ENCODE measurements at places on chromosomes 12 and 14. TPM values are rescaled to one million over a fixed set of nuclear protein-coding genes. Genes with fewer than 3 reads are reported as not detected.
A peak's percentile ranks its signal among the peaks of the same experiment; 100 is the strongest.

LRTM2 gene
- total RNA-seq, result not detected

EPYC gene
- not detected for total RNA-seq

ANKRD33 gene
- not detected for total RNA-seq

BMAL2 gene
- 5.8 TPM for total RNA-seq

PITPNM2 gene
- 13.4 TPM for total RNA-seq

CACNA2D4 gene
- 0.58 TPM for total RNA-seq

PACS2 gene
- 149 TPM for total RNA-seq

TPCN1 gene
- total RNA-seq, result 48.4 TPM

SCNN1A gene
- 486 TPM for total RNA-seq

POU6F1 gene
- total RNA-seq, result 14.0 TPM

DNA sequence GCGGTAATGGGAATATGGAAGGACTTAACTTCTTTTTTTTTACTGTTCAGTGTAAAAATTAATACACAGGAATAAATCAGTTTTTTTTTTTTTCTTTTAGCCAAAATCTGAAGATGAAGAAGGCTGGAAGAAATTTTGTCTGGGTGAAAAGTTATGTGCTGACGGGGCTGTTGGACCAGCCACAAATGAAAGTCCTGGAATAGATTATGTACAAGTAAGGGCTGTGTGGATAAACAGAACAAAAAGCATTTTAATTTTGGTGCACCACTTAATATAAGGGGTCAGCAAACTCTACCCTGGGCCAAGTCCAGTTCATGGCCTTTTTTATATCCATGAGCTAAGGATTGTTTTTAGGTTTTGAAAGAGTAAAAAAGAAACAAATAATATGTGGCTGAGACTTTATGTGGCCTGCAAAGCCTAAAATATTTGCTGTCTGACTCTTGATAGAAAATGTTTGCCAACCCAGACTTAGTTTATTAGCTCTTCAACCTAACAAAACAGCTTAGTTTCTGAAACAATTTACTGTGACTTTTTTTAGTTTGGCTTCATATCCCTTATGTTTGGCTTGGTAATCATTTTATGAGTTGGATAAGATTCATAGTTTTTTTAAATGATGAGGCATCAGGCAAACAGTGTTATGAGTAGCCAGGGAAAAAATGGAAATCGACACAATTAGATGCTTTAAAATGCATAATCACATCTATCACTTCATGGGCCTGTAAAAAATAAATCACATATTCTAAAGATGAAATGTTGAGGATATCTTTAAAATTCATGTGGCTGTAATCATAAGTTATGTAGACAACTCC, 8.4 kb downstream of the GEMIN2 start:
- DNase-seq, result no peak
- no peaks in the 10 kb centered on the region for H3K4me1 ChIP-seq
- H3K27me3 ChIP-seq, result no peaks in the 10 kb centered on the region
- H3K27ac ChIP-seq, result no peak overlapping the region

GRCh38 chr12:92553389-92553788, 149.4 kb upstream of the PLEKHG7 start:
- DNase-seq, result peak; percentile 42
- peak overlapping the region; percentile 66 for H3K27ac ChIP-seq
- no peak overlapping the region for H3K4me3 ChIP-seq

GRCh38 chr14:33836900-33837577, 113.8 kb downstream of the EGLN3 start:
- H3K27ac ChIP-seq, result no peak overlapping the region
- no peaks in the 10 kb centered on the region for H3K27me3 ChIP-seq
- no peaks in the 10 kb centered on the region for H3K36me3 ChIP-seq
- peaks cover 24% of the 10 kb centered on the region for H3K4me1 ChIP-seq

DNA sequence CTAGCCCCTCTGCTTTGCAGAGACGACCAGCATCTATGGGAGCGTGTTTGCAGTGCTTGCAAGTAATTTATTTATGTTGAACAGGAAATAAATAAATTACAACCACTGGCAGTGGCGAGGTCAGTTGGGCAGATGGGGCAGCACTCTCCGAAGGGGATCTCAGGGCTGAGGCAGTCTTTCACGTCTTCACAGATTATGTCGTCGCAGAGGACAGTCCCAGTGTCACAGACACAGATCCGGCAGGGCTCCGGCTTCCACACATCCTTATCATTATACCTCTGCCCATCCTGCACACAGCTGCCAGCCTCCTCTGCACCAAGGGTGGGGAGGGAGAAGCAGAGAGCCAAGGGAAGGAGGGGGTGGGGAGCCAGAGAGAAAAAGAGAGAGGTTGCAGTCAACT, 4.5 kb downstream of the COL2A1 start:
- H3K4me1 ChIP-seq, result peaks cover 52% of the 10 kb centered on the region
- H3K4me3 ChIP-seq, result no peak overlapping the region
- H3K27me3 ChIP-seq, result peaks cover 14% of the 10 kb centered on the region

GRCh38 chr12:105057174-105057573, 27.1 kb downstream of the ALDH1L2 start:
- no peak for DNase-seq
- no peak overlapping the region for H3K27ac ChIP-seq
- H3K36me3 ChIP-seq, result peaks cover 70% of the 10 kb centered on the region
- peaks cover 5% of the 10 kb centered on the region for H3K4me1 ChIP-seq
- H3K27me3 ChIP-seq, result no peaks in the 10 kb centered on the region

DNA sequence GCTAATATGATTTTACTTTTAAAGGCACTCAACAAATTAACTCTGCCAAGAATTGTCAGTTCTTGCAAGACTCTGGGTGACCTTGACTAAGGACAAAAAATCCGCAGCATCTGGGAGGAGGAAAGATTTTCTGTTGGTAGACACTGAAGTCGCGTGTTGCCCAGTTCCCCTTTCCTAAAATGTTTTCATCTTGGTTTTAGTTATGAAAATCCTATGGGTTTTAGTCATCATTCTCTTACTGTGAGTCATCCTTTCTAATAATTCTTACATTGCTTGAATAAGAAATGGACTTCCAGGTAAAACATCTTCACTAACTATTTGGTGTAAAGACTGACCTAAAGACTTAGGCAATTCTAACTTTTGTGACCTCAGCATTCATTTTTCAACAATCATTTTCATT, 9.1 kb downstream of the GSG1 start:
- no peak for DNase-seq
- no peak overlapping the region for H3K4me3 ChIP-seq
- H3K27me3 ChIP-seq, result no peaks in the 10 kb centered on the region
- H3K27ac ChIP-seq, result no peak overlapping the region

GRCh38 chr14:41302776-41303175, 303.9 kb upstream of the LRFN5 start:
- no peak overlapping the region for H3K4me3 ChIP-seq
- no peaks in the 10 kb centered on the region for H3K27me3 ChIP-seq
- no peaks in the 10 kb centered on the region for H3K4me1 ChIP-seq
- H3K36me3 ChIP-seq, result no peaks in the 10 kb centered on the region
- no peak overlapping the region for H3K27ac ChIP-seq
- no peak for DNase-seq

- no peak for DNase-seq
- no peaks in the 10 kb centered on the region for H3K36me3 ChIP-seq
- no peaks in the 10 kb centered on the region for H3K27me3 ChIP-seq
- H3K4me3 ChIP-seq, result no peak overlapping the region
- peaks cover 5% of the 10 kb centered on the region for H3K4me1 ChIP-seq
Observed at GRCh38 chr14:64768401-64769095, 64.3 kb downstream of the PLEKHG3 start.

GRCh38 chr14:74380172-74380571, 31.9 kb downstream of the VRTN start:
- no peaks in the 10 kb centered on the region for H3K36me3 ChIP-seq
- no peak for DNase-seq
- no peaks in the 10 kb centered on the region for H3K27me3 ChIP-seq
- H3K27ac ChIP-seq, result no peak overlapping the region
- H3K4me1 ChIP-seq, result no peaks in the 10 kb centered on the region
- H3K4me3 ChIP-seq, result no peak overlapping the region

DNA sequence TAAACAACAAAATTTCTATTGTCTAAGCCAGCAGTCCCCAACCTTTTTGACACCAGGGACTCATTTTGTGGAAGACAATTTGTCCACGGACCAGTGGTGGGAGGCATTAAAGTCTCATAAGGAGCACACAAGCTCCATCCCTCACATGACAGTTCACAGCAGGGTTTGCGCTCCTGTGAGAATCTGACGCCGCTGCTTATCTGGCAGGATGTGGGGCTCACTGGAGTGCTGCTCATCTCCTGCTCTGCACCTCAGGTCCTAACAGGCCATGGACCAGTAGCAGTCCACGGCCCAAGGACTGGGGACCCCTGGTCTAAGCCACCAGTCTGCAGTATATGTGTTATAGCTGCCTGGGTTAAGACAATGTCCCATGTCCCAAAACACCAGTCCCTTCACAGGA, 27.2 kb downstream of the VCPKMT start:
- no peak overlapping the region for H3K4me3 ChIP-seq
- no peaks in the 10 kb centered on the region for H3K36me3 ChIP-seq
- no peaks in the 10 kb centered on the region for H3K27me3 ChIP-seq
- no peak for DNase-seq
- no peaks in the 10 kb centered on the region for H3K4me1 ChIP-seq

- no peak overlapping the region for H3K27ac ChIP-seq
- H3K4me3 ChIP-seq, result no peak overlapping the region
- no peaks in the 10 kb centered on the region for H3K36me3 ChIP-seq
- peaks cover 16% of the 10 kb centered on the region for H3K4me1 ChIP-seq
- DNase-seq, result no peak
Observed at GRCh38 chr12:131836193-131836592, 8.0 kb downstream of the MMP17 start.

DNA sequence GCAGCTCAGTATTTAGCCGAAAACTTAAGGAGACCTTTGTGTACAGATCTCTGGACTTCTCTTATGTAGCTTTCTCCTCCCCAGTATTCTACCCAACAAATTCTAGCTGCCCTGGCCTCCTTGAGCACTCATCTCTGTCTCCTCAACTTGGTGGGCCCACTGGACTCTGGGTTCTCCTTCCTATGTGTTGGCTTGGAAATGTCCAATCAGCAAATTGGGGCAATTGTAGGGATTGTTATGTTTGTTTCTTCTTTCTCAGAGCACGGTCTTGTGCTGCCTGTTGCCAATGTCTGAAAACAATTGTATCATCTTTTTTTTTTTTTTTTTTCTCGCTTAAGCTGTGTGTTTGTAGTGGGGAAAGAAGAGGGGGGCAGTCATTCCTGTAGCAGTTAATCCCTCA, 30.2 kb downstream of the NTN4 start:
- no peaks in the 10 kb centered on the region for H3K36me3 ChIP-seq
- no peak overlapping the region for H3K4me3 ChIP-seq

DNA sequence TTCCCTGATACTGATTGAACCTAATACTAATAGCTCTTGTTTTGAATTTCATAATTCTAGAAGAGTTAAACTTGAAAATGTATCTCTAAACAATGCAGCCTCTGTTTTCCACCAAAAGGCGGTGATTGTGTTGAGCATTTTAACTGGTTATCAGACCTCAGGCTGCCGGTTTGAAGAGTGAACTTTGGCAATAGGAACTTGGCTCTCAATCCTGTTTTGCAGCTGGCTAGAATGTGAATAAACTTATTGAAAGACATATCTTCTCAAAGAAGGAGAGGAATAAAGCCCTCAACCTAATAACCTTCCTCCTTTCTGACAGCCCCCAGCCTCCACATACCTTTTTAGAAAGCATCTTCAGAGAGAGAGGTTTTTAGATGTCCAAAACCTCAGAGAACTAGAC, 105.4 kb downstream of the SRGAP1 start:
- H3K36me3 ChIP-seq, result no peaks in the 10 kb centered on the region
- no peaks in the 10 kb centered on the region for H3K27me3 ChIP-seq
- peak; percentile 69 for DNase-seq
- H3K4me1 ChIP-seq, result peaks cover 5% of the 10 kb centered on the region
- H3K27ac ChIP-seq, result no peak overlapping the region

GRCh38 chr12:129961091-129961490, 57.3 kb upstream of the TMEM132D start:
- no peaks in the 10 kb centered on the region for H3K36me3 ChIP-seq
- no peak for DNase-seq
- no peak overlapping the region for H3K27ac ChIP-seq
- H3K4me3 ChIP-seq, result no peak overlapping the region

DNA sequence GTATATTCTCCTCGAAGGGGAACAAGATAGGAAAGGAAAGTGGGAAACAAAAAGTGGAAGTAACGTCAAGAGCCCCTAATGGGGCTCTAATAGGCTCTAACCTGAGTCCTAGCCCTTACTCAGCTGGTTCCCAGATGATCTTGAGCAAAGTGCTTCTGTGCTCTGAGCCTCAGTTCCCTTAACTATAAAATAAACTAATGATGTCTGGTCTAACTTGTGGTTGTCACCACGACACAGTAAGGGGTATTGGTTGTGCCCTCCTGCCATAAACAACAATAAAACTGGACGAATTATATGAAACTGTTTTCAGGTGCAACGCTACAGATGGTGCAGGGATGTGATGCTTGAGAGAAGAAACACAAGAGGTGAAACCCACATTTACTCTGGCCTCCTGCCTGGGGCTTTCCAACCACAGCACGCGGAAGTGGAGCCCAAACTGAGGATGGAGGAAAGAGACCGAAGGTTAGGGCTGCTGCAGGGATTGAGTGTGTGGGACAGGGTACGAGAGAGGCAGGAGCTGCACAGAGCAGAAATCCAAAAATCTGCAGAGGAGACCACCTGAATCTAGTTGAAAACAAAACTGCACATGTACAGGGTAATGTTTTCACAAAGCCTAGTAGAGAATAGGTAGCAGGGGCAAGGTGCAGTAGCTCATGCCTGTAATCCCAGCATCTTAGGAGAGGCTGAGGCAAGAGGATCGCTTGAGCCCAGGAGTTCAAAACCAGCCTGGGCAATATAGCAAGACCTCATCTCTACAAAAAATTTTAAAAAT, 45.6 kb upstream of the BCL2L14 start:
- no peak overlapping the region for H3K4me3 ChIP-seq
- DNase-seq, result peak; percentile 71
- peak overlapping the region; percentile 24 for H3K27ac ChIP-seq
- H3K27me3 ChIP-seq, result no peaks in the 10 kb centered on the region
- H3K4me1 ChIP-seq, result peaks cover 4% of the 10 kb centered on the region
- no peaks in the 10 kb centered on the region for H3K36me3 ChIP-seq

DNA sequence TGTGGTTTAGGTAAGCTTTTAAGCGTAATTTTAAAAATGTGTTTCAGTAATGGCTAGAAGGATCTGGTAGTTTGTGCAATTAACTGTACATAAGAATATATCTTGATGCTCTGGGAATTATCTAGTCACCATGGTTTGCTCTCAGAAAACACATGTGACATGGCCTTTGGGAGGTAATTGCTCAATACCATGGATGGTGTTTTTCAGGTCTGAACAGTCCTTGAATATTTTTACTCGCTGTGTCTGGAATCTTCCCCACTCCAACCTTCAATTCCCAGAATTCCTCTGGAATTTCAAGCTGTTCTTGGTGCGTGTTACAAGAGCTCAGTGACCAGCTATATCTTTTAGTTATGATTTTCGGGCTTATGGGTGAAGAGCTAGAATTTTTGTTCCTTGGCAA, 85.3 kb downstream of the DAAM1 start:
- DNase-seq, result no peak
- no peak overlapping the region for H3K27ac ChIP-seq
- peaks cover 54% of the 10 kb centered on the region for H3K4me1 ChIP-seq
- no peak overlapping the region for H3K4me3 ChIP-seq

- no peaks in the 10 kb centered on the region for H3K4me1 ChIP-seq
- H3K36me3 ChIP-seq, result no peaks in the 10 kb centered on the region
- H3K27ac ChIP-seq, result no peak overlapping the region
Observed at GRCh38 chr14:54138354-54139038, 181.9 kb upstream of the BMP4 start.

Data from stomach (tissue), 19 donors.